ENCODE measurements at places on chromosomes 11 and 22.

DNA sequence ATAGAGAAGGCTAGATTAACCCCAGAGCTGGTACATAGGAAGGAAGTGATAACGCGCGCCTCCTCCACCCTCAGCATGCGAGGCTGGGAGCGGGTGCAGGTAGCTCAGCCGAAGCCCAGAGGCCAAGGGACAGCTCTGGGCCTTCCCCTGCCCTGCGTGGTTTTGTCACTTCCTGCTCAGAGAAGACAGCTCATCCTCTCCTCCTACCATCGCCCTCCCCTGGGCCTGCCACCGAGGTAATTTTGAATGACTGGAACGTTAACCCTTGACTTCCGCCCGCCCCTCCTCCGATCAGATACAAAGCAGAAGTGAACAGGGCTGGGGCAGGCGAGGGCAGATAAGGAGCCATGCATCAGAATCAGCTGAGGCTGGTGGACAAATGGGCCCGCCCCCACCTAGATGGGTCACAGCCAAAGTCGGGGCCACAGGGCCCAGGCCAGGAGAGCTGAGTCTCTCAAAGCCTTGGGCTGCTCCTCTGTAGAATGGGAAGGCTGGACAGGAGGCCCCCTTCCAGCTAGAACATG is 1.6 kb downstream of the RAC2 start:
- DNase-seq, result peak; percentile 86

- DNase-seq, result no peak
These were observed 428.8 kb downstream of the DYNC2H1 start for GRCh38 chr11:103537904-103538502.

GRCh38 chr11:35526370-35526792 is 965 bp upstream of the PAMR1 start:
- DNase-seq, result no peak

- no peak for DNase-seq
These were observed 4.2 kb downstream of the PEX16 start for GRCh38 chr11:45913514-45913913.

DNA sequence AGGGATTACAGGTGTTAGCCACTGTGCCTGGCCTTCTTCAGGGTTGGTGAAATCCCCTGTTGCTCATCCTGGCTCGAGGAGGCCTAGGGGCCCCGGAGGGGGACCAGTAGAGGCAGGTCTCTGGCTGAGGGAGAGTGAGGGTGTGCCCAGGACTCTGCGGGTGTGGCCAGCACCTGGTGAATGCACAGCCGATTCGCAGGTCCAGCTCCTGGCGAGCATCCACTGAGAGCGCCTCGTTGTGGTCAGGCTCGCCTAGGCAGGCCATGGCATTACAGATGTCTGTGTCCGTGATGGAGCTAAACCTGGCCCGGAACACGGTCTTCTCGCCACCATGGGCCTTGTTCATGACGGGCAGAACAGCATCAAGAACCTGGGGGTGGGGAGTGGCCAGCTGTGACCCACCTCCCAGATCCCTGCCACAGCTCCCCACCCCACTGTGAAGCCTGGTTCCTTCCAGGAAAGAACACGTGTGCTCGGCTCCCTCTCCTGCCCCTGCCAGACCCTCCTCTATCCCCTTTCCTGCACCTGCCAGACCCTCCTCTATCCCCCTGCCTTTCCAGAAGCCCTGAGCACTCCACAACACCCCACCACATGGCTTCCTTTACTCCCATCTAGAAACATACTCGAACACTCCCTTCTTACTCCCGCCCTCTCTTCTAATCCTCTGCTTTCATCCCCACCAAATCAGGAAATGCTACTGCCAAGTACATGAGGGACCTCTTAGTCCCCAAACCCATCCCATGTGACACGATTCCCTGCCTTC is 12.4 kb downstream of the TOP3B start:
- DNase-seq, result no peak

- no peak for DNase-seq
These were observed at the start of gene SLCO2B1 for GRCh38 chr11:75150879-75151278. Gene SLCO2B1 (plus strand): TSS chr11:75151107. CDS start chr11:75151382, 275 bp downstream.

GRCh38 chr11:13999704-14000103 is 37.2 kb downstream of the SPON1 start:
- no peak for DNase-seq

DNA sequence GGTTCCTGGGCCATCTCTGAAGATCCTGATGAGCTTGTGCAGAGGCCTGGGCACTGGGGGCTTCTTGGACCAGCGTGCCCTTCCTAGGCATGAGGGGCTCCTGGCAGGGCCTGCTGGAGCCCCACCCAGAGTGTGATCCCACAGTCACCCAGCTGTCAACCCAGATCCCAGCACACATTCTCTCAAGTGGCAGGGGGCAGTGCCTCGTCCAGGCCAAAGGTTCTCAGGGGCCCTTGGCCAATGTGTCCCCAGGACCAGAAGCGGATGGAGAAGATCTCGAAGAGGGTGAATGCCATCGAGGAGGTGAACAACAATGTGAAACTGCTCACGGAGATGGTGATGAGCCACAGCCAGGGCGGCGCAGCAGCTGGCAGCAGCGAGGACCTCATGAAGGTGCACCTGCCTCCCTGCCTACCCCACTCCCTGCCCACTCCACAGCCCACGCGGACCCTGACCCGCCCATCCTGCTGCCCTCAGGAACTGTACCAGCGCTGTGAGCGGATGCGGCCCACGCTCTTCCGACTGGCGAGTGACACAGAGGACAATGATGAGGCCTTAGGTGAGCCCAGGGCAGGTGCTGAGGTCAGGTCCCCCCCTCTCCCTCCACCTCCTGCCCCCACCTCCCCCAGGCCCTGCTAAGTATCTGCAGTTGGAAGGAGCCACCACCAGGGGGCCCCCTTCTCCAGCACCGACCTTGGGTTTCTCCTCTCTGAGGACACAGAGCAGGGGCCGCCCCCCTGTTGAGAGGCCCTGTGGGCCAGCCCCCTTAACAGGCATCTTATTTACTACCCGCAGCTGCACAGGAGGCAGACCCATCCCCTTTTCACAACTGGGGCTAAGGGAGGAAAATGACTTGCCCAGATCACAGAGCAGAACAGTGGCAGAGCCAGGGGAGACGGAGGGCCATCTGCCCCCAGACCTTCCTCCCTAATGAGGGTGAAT is 14.7 kb downstream of the GGA1 start:
- peak; percentile 66 for DNase-seq

GRCh38 chr22:29257751-29258181 is 10.0 kb downstream of the RHBDD3 start:
- DNase-seq, result no peak

GRCh38 chr11:129999407-129999806 is 3.2 kb downstream of the PRDM10 start:
- DNase-seq, result no peak

DNA sequence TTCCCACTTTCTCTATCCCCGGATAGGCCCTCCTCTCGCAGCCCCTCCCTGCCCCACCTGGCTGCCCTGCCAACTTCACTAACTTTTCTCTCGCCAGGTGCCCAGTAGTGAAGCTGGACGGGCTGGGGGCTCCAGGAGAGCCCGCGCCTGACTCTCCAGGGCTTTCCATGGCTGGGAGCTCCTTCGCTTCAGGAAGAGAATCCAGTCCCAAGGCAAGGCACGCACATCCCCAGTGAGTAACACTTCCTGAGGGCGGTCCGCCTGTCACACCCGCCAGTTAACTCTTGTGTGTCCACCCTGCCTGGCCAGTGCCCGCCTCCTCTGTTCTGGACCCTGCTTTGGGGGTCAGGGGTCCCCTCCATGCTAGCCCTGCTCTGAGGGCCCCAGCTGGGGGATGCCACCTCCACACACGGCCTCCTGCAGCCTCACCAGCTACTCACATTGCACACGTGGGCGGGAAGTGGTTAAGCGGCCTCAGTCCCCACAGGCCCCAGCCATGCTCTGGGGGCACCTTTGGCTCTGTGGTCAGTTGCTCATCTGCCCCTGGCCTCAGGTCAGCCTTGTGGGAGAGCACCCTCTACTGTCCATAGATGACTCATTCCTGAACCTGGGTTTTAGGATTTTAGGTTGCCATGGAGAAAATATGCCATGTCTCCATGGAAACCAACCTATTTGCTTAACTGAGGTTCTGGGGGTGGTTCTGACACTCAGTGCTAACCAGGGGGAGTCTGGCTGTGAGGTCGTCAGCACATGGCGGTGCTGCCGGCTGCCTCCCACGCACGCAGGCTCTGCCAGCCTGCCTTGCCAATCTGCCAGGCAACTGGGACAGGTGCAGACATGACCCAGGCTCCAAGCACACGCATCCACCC is at the start of gene RIN1:
Gene RIN1 (minus strand): TSS at position 201 of the 869 bp plus-strand sequence. CDS start 32 bp downstream, at position 169.
- DNase-seq, result peak; percentile 66

- peak; percentile 43 for DNase-seq
These were observed 42.0 kb downstream of the FAM83F start for GRCh38 chr22:40036591-40037225.

DNA sequence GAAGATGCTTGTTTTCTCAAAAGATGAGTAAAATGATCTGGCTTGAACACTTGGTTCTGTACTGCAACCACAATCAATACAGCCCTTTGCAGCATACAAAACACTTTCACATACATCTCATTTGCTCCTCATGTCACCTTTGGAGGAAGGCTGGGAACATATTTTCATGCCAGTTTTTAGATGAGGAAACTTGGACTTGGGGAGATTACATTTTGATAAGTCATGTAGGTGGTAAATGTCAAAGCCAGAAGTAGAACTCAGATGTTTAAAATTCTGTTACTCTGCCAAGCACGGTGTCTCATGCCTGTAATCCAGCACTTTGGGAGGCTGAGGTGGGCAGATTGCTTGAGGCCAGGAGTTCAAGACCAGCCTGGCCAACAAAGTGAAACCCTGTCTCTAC is 121.8 kb downstream of the MICAL2 start:
- no peak for DNase-seq

DNA sequence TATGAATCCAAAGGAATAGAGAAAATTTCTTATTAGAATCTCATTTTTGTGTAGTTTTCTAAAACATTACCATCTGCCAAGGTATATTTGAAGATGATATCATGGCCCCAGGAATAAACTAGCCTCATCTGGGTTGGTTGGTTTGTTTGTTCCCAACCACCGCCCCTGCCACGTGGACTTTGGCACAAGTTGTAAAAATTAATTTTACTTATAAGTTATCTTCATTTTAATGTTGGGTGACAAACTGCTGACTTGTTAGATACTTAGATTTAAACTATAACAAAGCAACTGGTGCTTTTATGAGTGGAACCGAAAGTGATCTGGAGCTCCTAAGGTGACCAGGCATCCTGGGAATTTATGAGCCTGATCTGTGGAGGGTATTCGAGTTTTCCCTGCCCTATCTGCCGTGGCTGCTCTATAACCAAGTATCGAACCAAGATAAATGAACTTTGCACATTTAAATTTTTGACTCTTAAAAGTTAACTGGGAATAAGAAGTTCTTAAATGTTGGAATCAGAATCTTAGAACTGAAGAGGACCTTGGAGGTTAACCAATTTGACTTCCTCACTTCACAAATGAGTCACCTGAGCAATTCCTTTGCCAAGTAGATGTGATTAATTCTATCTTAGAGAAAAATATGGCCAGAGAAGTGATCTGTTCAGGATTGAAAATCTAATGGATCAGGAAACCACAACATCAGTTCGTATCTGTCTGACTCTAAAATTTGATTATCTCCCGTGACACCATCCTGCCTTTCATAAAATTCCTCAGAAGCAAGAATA is 129.1 kb upstream of the ARHGAP42 start:
- DNase-seq, result no peak

- DNase-seq, result no peak
These were observed 133.9 kb upstream of the UBASH3B start for GRCh38 chr11:122521626-122522025.

DNA sequence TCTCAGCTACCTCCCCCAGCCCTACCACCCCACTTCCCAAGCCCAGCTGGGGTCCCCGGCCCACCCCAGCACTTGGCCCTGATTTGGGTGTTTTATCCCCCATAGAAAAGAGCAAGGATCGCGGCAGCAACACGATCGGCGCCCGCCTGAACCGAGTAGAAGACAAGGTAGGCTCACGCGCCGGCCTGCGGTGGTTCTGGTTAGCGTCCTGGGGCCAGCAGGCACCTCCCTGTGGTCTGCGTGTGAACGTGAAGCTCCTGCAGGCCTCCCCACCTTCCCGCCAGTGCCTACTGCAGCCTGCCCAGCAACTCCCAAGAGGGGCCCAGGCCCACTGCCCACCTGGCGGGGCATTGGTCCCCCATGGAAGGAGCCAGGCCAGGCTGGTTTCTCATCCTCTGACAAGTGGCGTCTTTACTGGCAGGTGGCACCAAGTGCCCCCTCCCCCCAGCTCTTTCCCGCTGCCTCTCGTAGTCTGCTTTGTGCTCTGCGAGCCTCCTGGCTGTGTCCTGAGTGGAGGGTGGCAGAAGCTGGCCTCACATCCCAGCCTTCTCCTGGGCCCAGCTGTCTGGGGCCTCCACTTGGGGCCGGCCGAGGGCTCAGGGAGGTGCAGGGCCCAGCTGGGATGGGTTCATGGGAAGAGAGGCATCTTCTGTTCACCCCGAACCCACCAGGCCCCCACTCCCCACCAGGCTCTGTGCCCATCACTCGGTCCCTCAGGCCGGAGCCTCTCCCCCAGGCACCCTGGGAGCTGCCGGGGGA is 78.3 kb upstream of the KCNQ1OT1 start:
- DNase-seq, result no peak

- no peak for DNase-seq
These were observed 55.4 kb downstream of the MED15 start for GRCh38 chr22:20562607-20563465.
